ENCODE measurements at places on chromosomes 16 and 17. TPM values are rescaled to one million over a fixed set of nuclear protein-coding genes. Genes with fewer than 3 reads are reported as not detected.

GRCh38 chr17:7611635-7612293 lies 2.9 kb downstream of the FXR2 start:
- no peak for DNase-seq

DNA sequence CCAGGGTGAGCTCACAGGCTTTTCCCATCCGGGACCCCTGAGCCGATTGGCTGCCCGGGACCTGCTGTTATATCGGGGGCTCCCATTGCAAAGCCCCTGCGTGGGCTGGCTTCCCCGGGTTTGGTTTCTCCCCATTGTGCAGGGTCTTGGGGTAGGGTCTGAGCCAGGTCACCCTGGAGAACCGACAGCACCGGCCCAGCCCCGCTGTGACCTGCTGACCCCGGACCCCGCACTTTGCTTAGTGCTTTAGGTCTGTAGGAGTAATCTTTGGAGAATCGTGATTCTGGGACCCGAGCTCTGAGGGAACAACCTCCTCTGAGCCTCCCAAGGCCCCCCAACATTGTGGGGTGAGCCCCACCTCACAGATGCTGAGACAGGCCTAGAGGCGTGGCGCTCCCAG lies 62.9 kb downstream of the JPH3 start:
- DNase-seq: no peak

GRCh38 chr17:74243013-74243755 lies 29.8 kb downstream of the TTYH2 start:
- DNase-seq: peak; percentile 92

- DNase-seq: no peak
These were observed at the start of gene CD7 for GRCh38 chr17:82317394-82318168. Gene CD7, minus strand, starts transcription at chr17:82317608. Its CDS starts 113 bp downstream, at chr17:82317495.

GRCh38 chr17:81101614-81102306 lies 63.5 kb upstream of the PVALEF start:
- DNase-seq: peak; percentile 91

- no peak for DNase-seq
These were observed 34.6 kb upstream of the TNRC6C start for GRCh38 chr17:77923776-77924513.

- DNase-seq: no peak
These were observed 34.6 kb downstream of the ERN1 start for GRCh38 chr17:64095144-64095882.

KRT15 gene
- total RNA-seq: not detected

STH gene
- total RNA-seq: 4.1 TPM

PRCD gene
- 5.7 TPM for total RNA-seq

HOXB6 gene
- not detected for total RNA-seq

OR4D1 gene
- total RNA-seq: 0.18 TPM

HSD17B1 gene
- total RNA-seq: 1.8 TPM

SYT17 gene
- total RNA-seq: 4.6 TPM

KIFC3 gene
- total RNA-seq: 14.0 TPM

Data from cerebellum (tissue), 4 donors.